ENCODE measurements at places on chromosomes 2 and 18. TPM values are rescaled to one million over a fixed set of nuclear protein-coding genes. Genes with fewer than 3 reads are reported as not detected.

DNA sequence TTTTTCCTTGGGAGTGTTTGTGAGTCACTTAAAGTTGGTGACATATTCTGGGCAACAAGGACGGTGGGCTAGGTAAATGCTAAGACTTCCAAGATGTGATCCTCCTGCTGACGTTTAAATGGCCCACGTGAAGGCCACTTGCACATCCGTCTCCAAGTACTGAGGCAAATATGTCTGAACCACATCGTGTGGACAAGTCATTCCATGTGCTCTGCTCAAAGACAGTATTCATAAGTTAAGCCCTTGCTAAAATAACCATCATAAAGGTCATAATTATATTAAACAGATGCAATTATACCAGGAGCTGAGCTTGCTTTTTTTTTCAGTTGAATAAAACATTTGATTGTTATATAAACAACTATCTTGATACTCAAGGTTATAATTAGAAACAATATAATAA is 44.8 kb downstream of the SPP2 start:
- DNase-seq: no peak

GRCh38 chr2:130795431-130795830 is 40.1 kb downstream of the AMER3 start:
- no peak for DNase-seq

DNA sequence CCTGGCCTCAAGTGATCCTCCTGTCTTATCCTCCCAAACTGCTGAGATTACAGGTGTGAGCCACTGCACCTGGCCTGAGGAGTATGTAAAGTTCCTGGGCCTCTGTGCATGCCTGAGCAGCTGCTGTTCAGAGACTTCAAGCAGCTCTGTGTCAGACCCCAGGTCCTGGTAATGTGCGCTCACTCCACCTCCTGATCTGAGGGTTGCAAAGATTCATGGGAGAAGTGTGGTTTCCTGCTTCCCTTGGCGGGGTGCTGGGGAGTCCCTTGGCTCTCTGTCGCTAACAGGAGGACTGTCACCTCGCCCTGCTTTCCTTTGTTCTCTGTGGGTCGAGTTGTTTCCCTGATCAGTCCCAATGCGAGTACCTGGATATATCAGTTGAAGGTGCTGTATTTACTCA is 8.6 kb upstream of the IL36A start:
- no peak for DNase-seq

- DNase-seq: no peak
These were observed 115.1 kb downstream of the PLCL1 start for GRCh38 chr2:197919487-197919886.

- no peak for DNase-seq
These were observed 132.8 kb downstream of the TTC27 start for GRCh38 chr2:32760628-32761027.

The MARCHF4 gene
- 1.7 TPM for total RNA-seq

The MYO1B gene
- total RNA-seq: 47.5 TPM

Data from NCI-H460 (cell line).